Upper lobe of left lung (tissue), 6 donors: ENCODE measurements at places on chromosomes 11 and 22.
A peak's percentile ranks its signal among the peaks of the same experiment; 100 is the strongest.

DNA sequence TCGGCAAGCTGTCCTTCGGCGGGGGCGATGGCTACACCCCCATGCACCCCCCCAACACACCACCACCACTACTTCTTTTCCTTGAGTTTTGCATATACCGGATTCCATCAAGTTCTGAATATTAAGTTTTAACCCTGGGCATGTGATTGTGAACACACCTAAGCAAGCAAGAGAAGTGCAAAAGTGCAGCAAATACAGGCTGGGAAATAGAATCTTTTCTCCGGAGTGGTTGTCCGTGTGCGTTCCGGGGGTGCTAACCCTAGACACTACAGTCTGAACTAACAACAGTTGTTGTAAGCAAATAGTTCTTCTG lies 574 bp downstream of the PRSS23 start:
- DNase-seq = no peak

- peak; percentile 6 for DNase-seq
These were observed 536.5 kb downstream of the BRD1 start for GRCh38 chr22:49291169-49291568.

DNA sequence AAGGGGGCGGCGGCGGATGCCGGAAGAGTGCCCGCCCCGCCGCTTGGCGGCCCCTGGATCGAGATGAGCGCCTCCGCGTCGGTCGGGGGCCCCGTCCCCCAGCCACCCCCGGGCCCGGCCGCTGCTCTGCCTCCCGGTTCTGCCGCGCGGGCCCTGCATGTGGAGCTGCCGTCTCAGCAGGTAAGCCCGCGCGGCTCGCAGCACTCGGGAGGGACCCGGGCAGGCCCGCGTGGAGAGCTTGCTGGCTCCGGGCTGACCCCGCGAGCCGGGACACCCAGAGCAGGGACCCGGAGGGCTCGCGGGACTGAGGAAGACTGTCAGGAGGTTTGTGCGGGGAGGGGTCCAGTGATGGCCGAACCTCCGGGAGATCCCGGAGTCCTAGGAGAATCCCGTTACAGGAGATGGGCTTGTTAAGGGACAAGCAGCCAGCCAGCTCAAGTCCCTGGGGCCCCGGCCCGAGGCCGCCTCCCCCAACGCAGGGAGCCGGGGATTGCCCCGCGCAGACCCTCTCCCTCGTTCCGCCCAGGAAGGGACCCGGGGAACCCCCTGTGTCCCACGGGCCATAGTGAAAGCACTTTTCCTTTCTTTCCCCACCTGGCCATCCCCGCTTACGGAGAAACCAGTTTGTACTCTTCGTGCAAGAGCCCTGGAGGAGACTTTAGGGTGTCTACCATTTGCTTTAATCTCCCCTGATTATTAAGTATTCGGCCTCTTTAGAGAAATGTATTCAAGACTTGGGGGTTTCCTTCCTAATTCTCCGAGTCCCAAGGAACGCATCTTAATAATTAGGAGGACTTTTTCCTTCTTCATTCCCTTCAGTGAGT lies 547 bp downstream of the UVRAG start:
- no peak for DNase-seq

- peak; percentile 10 for DNase-seq
These were observed 9.1 kb downstream of the UCP3 start for GRCh38 chr11:73999581-74000306.

DNA sequence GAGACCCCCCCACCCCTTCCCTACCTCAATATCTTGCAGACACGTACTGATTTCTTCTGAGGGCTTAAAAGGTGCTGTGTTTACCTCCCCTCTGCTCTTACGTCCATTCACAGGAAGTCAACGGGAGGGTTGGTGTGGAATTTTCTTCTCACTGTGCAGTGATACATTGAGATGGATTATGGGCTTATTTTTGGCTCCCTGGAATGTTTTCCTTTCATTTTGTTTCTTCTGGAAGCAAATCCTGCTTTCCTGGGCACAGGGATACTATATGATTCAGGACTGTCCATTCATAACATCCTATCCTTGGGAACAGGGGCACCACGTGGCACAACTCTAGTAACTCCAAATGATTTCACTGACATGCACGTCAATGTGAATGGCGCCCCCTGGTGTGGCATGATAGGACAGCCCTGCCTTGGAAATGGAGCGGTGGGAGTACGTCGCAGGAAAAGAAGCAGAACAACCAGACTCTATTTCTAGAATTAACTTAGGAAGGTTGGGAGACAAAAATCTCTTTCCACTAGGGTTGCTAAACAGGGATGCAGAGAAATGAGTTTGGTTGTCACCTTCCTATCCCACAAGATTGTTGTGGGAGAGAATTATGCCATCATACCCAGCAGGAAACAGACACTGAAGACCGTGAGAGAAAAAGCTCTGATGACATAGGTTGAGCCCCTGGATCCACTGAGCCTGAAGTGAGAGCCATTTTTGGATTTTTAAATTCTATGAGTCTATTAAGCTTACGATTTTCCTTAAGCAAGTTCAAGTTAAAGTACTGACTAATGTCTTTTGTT lies 146.5 kb upstream of the RAG2 start:
- DNase-seq = no peak

- no peak for DNase-seq
These were observed 15.9 kb upstream of the HYLS1 start for GRCh38 chr11:125871391-125872137.

DNA sequence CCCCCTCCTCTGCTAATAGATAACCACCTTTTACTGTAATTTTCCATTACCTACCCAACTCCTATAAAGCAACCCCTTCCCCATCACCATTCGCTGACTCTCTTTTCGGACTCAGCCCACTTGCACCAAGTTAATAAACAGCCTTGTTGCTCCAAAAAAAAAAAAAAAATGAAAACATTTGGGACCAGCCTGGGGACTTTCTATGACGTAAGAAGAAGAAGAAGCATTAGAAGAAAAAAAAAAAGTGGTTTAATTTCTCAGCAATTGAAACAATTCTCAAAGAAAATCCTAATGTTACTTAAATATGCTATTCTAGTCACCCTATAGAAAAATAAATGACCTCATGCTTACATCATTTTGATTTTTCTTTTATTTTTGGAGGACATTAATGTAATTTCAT lies 301.5 kb upstream of the ANO3 start:
- DNase-seq = no peak

DNA sequence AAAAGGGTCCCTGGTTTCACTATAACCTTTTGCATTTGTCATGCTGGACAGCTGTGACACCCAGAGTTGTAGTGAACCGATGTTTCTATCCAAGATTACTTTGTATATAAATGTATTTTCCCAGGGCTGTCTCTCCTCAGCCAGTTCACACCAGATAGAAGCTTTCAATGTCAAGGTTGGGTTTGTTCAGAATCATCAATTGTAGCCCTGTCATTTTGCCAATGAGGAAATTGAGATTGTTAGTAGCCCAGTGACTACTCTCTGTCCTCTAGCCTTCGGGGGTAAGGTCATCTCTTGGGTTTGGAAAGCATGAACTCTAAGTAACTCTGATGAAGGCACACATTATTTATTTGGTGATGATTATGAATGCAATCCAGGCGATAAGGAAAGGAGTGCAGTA lies 165.6 kb downstream of the DBX1 start:
- DNase-seq = no peak

DNA sequence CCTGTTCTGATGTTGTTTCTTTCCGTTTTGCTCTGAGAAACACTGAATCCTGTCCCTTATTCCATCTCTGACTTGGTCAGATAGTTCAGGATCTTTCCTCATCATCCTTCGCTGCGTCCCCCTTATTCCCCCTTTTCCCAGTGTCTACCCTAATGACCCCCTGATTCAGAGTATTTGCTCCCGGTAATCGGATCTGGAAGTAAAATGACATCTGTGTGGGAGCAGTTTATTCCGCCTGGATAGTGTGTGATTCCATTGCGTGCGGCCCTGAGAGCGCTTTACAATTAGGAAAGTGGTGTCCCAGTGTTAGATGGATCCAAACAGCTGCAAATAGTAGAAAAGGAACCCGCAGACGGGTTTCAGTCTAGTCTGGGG lies 606 bp downstream of the DRG1 start:
- DNase-seq = no peak

GRCh38 chr22:36221799-36222751 lies 17.3 kb downstream of the APOL2 start:
- peak; percentile 51 for DNase-seq

DNA sequence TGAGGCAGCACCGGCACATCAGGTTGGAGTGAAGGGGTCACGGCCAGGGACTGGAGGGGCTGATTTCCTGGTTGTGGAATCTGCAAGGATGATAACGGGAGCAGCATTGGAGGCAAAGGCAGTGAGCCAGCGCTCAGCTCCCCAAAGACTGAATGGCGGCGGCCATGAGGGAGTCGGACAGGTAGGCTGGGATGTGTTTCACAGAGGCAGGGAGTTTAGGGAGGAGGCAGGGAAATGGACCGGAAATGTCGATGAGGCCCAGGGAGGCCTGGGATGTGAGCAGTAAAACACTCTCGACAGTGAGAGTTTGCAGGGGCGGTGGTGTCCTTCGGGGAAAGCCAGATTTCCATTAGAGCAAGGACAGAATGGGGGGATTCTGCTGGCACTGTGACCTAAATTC lies 64.2 kb upstream of the EIF3D start:
- no peak for DNase-seq

GRCh38 chr11:11966354-11966741 lies 42.1 kb downstream of the DKK3 start:
- no peak for DNase-seq

- DNase-seq = no peak
These were observed 20.1 kb downstream of the TSPAN18 start for GRCh38 chr11:44746894-44747293.

DNA sequence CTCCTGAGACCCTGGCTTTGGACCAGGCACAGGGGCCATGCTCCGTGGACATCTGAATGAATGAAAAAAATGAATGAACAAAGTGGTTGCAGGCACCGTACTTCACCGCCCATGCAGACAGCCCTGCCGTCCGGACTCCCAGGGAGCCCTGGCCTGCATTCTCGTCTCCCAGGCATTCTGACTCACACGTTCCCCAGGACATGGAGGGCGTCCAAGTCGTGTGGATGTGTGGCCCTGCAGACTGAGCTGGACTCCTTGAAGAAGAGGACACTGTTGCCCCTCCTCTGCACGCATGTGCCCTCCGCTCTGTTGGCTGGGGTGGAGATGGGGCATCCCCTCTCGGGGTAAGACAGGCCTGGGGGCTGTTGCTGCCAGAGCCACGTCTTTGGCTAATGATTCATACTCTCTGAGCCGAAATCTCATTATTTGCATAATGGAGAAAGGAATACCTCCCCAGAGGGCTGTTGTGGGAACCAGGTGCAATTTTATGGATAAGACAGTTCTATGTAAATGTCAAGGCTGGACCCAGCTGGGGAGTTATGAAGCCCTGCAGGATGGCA lies 49.7 kb downstream of the RTL6 start:
- DNase-seq = peak; percentile 21

DNA sequence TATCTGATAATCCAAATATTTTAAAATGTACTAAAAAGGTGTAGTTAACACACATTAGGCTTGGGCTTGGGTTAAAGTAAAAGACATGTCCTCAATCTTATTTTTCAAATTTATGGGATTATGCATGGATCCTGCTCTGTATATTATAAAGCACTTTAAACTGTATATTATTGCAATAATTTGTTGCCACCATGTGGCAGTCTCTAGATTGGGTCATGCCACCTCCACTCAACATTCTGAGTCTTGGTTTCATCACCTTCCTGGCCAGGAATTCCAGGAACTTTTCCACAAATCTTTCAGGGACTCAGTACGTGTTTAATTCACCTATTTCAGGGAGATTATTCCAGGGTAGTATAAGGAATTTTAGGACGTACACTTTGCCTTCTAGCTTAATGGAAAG lies 695.5 kb downstream of the FAM181B start:
- DNase-seq = no peak

- DNase-seq = peak; percentile 49
These were observed 38.8 kb downstream of the PTPRJ start for GRCh38 chr11:48019217-48019584.

DNA sequence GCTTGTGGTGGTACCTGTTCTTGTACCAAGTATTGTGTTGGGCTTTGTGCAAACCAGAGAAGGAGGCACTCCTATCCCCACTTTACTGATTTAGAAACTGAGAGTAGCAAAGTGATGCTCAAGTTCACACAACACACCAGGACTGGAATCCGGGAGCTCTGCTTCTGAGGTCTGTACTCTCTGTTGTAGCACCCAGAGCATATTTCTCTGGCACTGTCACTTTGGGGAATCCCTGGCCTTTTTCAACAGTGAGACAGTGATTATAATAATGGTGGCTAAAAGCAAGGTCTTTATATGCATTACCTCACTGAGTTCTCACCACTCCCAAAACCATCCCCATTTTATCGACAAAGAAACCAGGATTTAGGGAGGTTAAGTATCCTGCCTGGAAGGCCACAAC lies 362.4 kb downstream of the TENM4 start:
- no peak for DNase-seq

- no peak for DNase-seq
These were observed 1.1 kb downstream of the FEN1 start for GRCh38 chr11:61793829-61794204.

DNA sequence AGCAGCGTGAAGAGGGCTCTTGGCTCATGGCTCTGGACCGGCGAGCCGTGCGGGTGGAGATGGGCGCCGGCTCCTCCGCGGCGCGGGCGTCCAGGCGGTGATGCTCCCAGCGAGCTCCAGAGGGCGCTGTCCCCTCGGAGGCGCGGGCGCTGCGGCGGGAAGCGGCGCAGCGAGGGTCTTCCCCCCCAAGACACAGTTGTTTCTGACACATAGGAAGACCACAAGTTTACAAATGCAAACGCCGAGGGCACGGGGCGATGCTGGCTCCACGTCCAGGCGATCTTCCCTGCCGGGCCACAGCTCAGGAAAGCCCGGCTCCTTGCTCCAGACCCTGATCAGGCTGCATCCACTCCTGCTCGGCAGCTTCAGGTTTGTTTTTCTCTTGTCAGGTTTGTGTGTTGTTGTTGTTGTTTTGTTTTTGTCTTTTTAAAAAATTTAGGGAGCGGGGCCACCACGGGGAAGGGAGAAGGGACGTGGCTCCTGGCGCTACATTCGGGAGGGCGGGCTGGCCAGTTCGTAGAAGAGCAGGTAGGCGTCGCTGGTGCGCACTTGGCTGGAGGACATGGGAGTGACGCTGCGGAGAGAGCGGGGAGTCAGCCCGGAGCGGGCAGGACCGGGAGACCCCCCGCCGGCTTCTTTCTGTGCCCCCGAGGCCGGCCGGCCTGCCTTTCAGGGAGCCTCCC lies 10.0 kb upstream of the MFRP start:
- peak; percentile 85 for DNase-seq

GRCh38 chr22:19936513-19936912 lies 5.1 kb upstream of the COMT start:
- DNase-seq = no peak
